ENCODE measurements at places on chromosomes 6 and 20.

DNA sequence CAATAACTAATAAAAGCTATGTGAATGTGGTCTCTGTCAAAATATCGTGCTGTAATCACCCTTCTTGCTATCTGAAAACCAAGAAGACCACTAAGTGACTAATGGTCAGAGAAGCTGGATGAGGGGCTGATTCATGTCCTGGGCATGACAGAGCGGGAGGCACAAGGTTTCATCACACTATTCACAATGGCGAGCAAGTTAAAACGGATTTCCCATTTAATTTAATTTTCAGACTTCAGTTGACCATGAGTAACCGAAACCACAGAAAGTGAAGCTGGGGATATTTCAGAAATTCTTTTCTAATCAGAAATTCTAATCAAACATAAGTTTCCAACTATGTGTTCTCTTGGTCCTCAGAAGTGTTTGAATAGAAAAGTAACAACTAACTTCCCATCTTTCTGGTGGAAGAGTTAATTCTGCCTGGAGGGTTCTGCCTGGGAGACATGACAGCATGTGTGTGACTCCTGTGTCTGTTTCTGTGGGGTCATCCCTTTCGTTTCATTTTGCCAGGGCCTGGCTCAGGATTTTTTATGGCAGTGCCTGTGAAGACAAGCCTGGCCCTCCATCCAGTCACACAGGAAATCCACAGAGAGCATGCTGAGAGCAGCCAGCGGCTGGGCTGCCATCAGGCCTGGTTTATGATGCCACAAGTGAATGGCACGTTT is 98.9 kb downstream of the FAM120B start:
- DNase-seq = no peak

DNA sequence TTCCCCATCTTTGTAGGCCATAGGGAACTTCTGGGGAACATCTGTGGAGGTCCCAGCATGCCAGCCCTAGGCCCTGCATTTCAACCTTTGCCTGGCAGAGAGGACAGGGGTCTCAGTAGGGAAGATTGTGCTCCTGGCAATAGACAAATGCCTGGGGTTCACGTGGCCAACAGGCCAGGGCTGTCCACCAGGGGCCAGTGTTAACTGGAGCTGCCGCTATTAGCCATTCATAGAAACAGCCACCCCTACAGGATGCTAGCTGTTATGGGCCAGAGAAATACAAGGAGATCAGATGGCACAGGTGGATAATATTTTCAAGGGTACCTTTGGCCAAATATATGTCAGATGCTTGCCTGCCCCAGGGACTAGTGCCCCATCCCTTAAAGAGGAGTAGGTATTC is 932.9 kb downstream of the QKI start:
- DNase-seq = no peak

DNA sequence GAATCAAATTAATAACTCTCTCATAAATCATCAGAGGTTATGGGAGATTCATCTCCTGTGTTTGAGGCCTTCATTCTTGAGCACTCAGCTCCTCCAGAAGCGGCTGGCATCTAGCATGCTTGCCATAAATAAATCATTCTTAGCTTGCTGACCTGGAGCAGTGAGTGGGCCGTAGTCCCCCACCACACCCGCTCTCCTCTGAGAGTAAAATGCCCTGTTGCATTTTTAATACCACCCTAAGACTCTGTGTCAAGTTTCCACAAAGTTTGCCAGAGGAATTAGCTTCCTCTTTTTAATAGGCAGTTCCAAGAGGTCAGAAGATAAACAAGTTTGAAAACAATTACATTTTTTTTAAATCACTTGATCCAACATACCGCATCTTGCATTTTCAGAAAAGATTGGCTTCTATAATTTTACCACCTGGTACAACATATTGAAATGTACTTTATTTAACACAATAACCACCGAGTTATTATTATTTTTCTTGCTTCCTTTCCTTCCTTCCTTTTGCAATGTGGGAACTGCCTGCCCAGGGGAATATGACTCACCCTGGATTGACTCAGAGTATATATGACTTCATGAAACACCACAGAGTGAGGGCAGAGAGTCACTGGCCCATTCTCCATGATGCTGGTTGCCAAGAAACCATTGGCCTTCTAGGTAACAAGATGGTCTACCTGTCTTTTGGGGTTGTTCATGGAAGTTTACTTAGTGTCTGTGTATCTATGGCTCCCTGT is 29.4 kb upstream of the CLIC5 start:
- DNase-seq = no peak

- DNase-seq = no peak
These were observed 18.5 kb downstream of the PLCB1 start for GRCh38 chr20:8150591-8150990.

- no peak for DNase-seq
These were observed 129.2 kb downstream of the TBX18 start for GRCh38 chr6:84635081-84635761.

- no peak for DNase-seq
These were observed 17.3 kb downstream of the PHACTR1 start for GRCh38 chr6:12733876-12734275.

DNA sequence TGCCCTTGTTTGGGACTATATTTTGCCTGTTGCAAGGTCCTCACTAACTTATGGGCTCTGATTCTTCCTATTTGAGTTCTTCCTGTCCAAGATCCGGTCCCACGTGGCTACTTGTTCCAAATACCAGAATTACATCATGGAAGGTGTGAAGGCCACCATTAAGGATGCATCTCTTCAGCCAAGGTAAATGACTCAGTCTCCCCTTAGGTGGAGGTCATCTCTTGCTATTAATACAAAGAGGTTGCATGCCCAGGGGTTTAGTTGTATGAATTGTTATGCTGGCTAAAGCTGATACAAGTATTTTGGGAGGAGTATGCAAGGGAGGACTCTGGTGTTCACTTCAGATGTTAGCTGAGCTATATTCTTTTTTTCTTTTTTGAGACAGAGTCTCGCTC is 9.1 kb downstream of the RNF114 start:
- no peak for DNase-seq

- DNase-seq = no peak
These were observed 21.9 kb upstream of the KIAA0408 start for GRCh38 chr6:127481111-127481510.

- no peak for DNase-seq
These were observed 1.9 kb upstream of the IRF4 start for GRCh38 chr6:389622-390021.

- no peak for DNase-seq
These were observed 653 bp downstream of the FRMD1 start for GRCh38 chr6:168078175-168078942.

DNA sequence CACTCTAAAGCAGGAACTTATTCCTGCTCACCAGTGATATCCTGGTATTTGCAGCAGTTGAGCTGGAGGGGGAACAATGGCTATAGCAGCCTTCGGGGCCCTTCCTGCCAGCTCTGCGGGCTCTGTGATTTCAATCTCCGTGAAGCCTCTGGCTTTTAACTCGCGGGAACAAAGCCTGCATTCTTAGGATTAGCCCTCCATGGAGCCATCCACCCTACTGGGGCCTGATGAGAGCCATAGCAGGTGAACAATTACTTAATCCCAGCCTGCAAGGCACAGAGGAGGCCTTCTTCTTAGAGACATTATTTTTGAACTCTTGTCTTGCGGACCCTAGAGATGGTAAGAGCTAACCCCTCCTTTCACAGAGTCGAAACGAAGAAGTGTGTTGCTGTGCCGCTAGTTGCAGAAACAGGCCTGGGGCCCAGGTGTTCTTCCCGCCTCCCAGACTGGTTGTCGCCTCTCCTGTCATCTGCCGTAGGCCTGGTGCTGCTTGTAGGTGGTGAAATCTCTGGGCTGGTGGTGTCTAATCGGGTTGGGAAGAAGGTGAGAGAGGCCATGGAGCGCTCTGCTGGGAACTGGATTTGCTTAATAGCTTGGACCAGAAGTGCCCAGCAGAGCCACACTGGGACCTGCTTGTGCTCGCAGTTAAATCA is 9.7 kb downstream of the GHRH start:
- DNase-seq = no peak

GRCh38 chr6:160156842-160157241 is 35.2 kb downstream of the SLC22A1 start:
- no peak for DNase-seq

DNA sequence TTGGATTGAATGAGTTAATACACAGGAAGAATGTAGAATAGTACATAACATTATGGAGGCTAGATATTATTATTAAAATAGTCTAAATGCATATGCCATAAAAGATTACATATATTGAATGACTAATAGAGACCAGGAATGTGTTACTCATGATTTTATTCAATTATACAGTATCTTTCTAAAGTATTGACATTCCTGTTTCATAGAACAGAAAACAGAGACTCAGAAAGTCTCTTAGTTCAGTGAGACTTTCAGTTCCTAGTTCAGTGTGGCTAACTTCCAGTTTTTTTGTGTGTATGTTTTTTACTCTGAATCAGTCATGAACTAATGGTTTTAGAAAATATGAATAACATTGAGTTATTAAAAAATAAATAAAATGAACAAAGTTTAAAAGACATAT is 34.6 kb upstream of the TMEM244 start:
- DNase-seq = no peak

- no peak for DNase-seq
These were observed 145.6 kb upstream of the MANEA start for GRCh38 chr6:95431637-95432228.

Measured in stimulated activated CD4-positive, alpha-beta T cell treated with anti-CD3 and anti-CD28 coated beads, TNF-alpha, amount 100 ng/mL, for 1 hour (primary cell).